ENCODE measurements at places on chromosomes 16 and 17.

- DNase-seq, result no peak
These were observed 5.4 kb upstream of the PNPO start for GRCh38 chr17:47935961-47936360.

DNA sequence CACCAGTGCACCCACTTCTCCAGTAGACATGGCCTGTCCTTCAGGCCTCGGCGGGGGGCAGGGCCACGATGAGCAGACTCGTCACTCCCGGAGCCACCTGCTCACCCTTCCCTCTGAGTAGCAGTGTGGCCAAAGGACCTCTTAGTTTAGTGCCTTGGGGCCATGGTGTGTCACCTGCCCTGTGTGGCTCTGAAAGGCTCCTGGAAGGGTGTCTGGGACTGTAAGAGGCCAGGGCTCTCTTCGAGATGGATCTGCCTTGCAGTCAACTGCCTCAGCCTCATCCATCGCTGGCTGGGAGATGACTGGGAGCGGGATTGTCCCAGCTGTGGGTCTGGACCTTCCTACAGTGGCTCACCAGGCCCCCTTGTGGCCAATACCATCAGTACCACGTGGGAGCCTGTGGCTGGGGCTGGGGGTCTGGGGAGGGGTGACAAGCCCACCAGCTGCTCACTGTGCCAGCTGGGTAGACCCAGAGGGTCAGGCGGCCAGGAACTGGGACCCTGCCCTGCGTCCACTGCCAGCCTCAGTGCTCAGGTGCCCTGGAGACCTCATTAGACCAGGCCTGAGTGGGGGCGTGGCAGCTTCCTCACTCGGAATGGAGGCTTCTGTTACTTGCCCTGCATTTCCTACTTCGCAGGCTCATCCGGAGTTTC is 133.4 kb downstream of the OR1D5 start:
- DNase-seq, result peak; percentile 78

DNA sequence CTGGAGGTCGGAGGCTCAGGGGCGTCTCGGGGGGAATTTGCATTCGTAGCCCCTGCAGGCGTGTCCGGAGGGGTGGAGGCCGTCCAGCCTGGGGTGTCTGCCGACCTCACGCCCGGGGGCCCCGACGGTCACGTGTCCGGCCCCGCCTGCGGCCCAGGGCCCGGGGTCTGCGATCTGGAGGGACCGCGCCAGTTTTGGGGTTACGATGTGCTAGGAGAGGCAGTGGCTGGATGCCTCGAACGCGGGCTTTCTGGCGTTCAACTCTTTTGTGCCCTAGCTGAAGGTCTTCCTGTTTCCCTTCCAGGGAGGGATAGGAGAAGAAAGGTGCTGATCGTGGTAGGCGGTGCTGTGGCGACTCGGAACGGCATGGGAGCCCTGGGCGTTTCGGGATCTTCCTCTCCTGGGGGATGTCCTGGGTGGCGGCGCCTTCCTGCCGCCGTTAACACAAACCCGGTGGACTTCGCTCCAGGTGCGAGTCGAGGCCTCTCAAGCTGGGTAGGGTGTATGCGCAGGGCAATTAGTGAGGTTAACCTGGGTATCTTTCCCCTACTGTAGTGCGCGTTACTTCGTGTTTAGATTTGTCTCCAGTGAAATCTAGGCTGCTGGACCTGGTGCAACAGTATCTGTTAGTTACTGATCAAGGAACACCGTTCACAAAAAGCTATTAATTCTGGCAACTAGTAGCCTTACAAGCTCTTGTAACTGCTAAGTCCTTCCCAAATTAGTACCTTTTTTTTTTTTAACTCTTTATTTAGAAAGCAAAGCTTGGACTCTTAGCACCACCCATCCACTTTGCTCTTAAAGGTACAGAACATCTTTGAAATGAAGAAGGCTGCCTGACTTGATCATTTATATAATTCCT is 1.3 kb downstream of the AKAP1 start:
- DNase-seq, result peak; percentile 43

GRCh38 chr16:60414613-60415012 is 1621.6 kb downstream of the CDH8 start:
- no peak for DNase-seq

DNA sequence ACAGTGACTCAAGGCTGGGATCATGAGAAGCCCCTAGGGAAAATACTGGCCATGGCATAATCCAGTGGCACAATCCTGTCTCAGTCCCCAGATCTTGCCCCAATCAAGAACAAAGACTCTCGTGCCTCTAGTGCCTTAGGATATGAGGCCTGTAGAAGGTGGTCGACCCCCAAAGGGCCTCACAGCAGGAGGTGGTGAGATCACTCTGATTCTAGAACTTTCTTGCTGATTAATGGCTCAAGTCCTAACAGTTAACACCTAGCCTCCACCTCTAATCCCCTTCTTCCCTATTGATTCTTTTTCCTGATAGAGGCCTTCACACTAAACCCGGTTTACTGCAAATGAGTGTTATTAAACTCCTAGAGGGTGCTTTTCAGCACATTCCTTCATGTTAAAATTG is 176.8 kb downstream of the CCDC182 start:
- no peak for DNase-seq

- DNase-seq, result no peak
These were observed 8.5 kb downstream of the ADGRG3 start for GRCh38 chr16:57676553-57677085.

GRCh38 chr16:57911743-57912142 is 59.2 kb downstream of the CNGB1 start:
- DNase-seq, result no peak

DNA sequence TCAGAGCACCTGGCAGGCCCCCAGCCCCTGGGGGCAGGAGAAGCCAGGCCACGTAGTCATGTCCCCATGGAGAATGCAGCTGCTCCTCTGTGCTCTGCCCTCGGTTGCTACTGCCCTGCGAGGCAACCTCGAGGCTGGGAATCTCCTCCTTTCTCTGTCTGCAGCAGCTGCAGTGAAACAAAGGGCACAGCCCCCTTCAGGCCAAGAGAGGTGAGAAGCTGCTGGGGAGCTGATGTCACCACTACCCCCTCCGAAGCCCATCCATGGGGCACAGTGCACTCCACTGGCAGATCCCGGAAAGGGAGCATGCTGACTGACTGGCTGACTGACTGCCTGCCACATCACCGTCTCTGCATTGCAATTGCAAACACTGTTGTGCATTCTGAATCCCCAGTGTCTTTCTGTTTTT is 103.7 kb downstream of the GRIN2A start:
- no peak for DNase-seq

DNA sequence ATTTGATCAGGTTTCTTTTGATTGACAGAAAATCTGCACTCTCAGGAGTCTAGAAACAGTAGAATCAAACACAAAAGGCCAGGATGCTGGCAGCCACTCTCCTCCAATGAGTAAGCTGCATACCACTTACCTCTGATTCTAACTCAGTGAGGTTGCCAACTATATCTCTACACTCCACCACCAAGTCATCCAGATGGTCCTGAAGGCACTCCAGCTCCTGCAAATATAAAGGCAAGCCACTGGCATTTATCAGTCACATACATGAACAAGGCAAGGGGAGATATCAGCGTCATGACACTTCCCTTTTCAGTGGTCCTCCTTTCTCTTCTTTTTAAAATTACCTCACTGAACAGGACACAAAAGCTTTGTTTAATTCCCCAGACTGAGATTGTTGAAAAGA is 53.1 kb upstream of the CLEC18B start:
- DNase-seq, result no peak

DNA sequence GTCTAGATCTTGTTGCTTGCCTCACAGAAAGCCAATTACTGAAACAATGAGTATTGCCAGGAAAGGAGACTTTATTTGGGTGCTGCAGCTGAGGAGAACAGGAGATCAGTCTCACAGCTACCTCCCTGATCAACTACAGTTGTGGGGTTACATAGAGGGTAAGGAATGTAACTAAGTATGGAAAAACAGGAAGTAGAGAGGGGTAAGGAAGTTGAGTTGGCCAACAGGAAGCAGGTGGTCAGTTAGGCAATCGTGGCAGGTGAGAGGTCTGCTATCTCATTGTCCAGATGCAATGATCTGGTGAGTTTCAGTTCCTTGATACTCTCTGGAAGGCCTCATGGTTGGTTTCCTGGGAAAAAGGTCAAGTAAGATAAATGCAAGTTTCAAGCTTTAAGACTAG is 333.1 kb upstream of the GOT2 start:
- peak; percentile 8 for DNase-seq

GRCh38 chr16:31148281-31148728 is 1.6 kb downstream of the PRSS36 start:
- DNase-seq, result no peak

DNA sequence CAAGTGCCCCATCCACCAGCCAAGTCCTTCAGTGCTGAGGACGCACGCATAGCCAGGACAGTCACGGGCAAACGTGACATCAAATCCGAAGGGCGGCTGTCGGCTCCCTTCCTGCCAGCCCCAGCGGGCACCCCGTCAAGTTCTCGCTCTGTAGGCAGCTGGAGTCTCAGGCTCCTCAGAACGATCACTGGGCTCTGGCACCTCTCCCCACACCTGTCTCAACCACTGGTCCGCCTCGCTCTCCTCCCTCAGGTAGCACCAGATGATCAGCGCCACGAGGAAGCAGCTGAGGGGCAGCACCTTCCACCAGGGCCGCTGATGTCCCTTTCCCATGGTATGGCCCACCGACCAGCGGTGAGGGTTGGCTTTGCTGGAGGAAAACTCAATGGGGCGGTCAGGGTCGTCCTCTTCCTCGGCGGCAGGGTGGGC is 422 bp downstream of the UQCC4 start:
- DNase-seq, result no peak

GRCh38 chr16:10879681-10880589 is 2.9 kb downstream of the CIITA start:
- no peak for DNase-seq

DNA sequence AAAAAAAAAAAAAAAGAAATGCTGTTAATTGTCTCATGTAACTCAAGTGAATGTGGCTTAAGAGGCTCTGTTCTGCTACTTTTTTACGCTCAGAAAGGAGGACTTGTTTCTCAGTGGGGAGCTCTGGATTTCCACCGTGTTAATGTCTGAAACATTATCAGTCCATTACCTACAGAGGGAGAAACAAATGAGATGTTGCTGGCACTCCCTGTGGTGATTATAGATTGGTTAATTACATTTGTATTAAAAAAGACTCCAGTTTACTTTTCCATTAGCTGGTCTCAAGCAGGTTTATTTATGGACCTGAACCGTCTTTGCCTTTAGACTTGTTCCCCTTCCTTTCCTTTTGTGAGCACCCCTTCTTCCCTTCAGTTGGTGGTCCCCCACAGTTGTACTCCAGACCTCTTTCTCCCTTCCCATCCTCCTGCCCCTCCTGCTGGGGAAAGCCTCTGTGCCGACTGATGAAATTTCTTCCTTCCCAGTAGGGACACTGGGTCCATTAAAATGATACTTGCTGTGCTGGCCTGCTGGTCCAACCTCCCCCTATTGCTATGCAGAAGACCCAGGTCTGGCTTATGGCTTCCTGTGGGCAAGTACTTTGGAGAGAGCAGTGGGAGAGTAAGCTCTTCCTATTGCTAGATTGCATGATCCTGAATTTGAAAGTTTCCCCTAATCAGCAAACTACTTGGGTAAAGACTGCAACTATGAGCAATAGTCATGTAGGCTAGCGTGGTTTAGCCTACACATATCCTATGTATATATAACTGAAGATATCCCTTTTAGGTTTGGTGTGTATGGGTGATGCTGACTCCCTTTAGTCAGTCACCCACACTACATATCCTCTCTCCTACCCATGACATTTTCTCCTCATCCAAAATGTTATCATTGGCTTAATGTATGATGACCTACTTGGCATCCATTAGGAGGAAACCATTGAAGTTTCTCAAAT is 8.1 kb downstream of the CDC6 start:
- peak; percentile 59 for DNase-seq

GRCh38 chr17:42460371-42460770 is 1.7 kb downstream of the ATP6V0A1 start:
- no peak for DNase-seq

GRCh38 chr17:71914812-71915211 is 206.0 kb upstream of the SOX9 start:
- DNase-seq, result no peak

DNA sequence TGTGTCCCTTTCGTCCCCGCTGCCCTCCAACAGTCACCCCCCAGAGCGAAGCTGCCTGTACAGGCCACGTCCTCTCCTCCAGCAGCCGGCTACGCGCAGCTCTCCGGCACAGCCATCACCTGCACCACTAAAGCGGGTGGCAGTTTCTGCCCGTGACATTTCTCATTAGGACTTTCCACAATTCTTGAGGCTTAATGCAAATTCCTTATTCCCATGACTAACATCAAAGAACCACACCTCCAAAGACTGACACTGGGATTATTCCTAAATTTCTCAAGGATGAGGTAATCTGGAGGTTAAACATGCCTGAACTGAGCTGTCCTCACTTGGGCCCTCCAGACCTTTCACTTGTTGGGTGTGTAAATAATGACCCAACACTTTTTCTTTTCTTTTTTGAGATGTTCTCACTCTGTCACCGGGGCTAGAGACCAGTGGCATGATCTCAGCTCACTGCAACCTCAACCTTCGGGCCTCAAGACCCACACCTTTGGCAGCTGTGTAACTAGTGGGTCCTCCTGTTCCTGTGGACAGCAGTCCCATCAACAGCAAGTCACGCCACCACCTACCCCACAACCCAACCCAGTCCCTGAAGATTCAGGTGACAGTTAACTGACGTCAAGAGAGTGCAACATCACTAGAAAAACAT is 11.7 kb downstream of the ANKRD11 start:
- DNase-seq, result peak; percentile 78

DNA sequence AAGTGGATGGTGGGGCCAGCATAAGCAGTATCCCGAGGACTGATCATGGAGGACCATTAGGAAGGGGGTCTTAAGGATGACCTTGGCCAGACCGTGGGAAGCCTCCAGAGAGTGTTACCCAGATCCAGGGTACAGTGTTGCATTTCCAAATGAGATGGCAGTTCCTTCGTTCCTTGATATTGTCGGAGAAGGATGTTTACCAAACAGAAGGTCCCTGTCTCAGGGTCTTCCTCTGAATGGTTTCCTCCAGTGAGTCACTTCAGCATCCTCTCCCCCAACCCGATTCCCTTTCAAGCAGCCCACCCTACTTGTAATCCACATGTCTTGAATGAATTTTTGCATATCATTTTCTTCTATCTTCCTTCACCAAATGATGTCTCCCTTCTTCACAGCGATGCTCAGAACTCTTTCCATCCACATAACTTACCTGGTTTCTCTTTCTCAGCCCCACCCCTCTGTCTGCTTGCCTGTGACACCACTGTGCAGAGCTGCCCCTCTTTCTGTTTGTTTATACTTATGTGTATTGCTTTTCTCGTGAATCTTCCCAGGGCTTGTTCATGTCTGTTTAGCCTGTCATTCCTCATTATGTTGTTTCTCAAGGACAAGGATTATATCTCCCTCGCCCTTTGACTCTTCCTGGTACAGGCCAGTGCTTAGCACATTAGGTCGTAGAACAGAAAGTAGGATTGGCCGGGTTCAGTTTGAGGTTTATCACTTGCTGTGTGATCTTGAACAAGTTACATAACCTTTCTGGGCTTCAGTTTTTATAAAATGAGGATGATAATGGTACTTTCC is 5.7 kb downstream of the GOSR2 start:
- no peak for DNase-seq

GRCh38 chr17:50046667-50047066 is 9.2 kb upstream of the ITGA3 start:
- DNase-seq, result no peak

- DNase-seq, result no peak
These were observed 40.2 kb downstream of the TMEM235 start for GRCh38 chr17:78271419-78272170.

All from suppressor macrophage treated with lipopolysaccharide for 1 hour (primary cell).